Amygdala (tissue), 56 donors: ENCODE measurements at places on chromosomes 2 and 18.

GRCh38 chr2:28270456-28271152 lies 122.1 kb upstream of the FOSL2 start:
- no peak for DNase-seq

- DNase-seq: no peak
These were observed 863 bp downstream of the ECEL1 start for GRCh38 chr2:232486558-232487384.

DNA sequence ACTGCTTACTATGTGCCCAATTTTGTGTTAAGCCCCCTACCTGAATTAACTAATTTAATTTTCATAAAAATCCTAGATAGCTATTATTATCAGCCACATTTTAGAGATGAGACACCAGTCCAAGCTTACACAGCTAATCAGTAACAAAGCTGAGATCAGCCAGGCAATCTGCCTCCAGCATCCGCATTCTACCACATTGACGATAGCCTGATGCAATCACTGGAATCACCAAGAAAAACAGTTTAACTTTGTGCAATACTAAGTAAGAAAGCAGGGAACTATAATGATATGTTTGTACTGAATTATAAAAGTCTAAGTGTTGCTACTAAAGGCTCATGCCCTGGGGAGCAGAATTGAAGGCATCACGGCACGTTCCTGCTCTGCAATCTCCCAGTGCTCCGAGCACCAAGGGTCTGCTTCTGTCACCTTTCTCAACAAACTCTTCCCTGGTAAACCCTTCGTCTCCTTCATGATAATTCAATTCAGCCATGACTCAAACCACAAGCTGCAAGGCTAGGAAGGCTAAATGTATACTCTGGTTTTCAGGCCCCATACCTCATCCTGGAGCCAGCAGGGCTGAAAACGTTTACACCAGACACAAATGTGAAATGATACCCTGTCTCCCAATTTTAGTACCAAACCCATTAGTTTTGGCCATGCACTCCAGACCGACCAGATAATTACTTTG lies 19.4 kb downstream of the KANSL3 start:
- no peak for DNase-seq

- no peak for DNase-seq
These were observed 266.7 kb downstream of the METTL4 start for GRCh38 chr18:2304378-2305175.

- no peak for DNase-seq
These were observed 98.3 kb upstream of the ZBTB14 start for GRCh38 chr18:5393779-5394178.

DNA sequence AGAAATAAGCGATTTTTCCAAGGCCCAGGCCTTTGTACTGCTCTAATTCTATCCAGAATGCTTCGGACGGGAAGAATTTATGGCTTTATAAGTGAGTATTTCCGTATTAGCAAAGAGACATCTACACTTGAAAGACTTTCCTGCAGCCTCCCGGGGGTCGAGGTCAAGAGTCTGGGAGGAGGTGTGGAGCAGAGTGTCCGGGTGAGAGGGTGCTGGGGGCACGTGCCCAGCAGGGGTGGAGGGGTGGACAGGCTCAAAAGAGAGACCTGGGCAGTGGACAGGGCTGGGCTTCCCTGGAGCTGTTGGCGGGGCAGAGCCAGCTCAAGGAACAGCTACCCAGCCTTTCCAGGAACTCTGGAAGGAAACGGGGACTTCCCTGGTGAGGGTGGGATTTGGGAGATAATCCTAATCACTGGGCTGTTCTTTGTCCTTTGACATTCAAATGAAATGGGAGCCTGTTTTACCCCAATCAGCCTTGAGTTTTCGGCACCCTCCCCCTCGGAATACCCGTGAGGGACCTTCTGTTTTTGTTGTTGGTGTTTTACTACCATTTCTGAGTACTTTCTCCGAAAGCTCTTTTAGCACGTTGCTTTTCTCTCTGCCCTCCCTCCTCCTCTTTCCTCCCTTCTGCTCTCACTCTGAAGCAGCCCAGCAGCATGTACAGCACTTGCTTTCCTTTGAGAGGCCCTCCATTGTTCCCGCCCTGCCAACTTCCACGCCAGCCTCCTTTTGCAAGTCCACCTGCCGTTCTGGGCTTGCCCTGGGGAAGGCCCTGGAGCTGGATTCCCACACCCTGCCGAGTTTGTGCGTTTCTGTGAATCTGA lies 164.7 kb downstream of the AGAP1 start:
- DNase-seq: peak; percentile 32

- DNase-seq: no peak
These were observed 145.2 kb downstream of the BCL11A start for GRCh38 chr2:60408207-60408606.
